Cortex of kidney (tissue), 1 donor: ENCODE measurements at places on chromosomes 6 and 20.

GRCh38 chr6:25066593-25066992 is 130.8 kb upstream of the RIPOR2 start:
- no peak for DNase-seq

DNA sequence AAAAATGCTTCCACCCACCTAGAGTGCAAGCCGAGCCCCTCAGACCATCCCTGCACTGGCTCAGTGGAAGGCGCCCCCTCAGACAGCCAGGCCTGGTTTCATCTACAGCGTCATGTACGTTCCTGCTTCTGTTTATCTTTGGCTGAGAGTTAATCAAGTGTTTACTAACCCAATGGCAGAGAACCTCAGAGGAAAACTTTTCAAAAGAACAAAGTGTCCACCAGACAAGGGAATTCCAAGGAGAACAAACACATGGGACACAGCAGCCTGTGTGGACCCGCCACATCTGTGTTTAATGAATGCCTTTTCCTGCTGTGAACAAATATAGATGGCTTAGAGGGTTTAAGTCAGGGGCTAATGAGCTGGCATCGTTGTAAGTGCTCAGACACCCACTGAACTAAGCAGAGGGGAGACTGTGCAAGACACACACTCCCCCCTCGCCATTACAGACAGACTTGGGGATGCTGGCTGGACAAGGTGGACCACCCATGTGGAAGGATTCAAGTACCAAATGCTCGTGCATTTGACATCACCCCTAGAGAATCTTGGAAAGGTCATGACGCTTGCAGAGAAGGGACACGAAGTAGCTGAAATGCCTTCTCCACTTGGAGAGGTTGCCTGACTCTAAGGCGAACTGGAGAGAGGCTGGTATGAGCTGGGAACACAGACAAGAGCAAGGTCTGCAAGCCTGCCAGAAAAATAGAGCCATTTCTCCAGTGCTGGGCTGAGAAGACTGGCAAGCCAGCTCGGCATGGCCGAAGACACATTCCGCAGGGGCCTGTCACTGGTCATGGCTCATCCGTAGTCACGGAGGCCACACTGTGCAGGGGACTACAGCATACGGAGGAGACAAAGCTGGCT is 53.5 kb upstream of the NXT1 start:
- no peak for DNase-seq

DNA sequence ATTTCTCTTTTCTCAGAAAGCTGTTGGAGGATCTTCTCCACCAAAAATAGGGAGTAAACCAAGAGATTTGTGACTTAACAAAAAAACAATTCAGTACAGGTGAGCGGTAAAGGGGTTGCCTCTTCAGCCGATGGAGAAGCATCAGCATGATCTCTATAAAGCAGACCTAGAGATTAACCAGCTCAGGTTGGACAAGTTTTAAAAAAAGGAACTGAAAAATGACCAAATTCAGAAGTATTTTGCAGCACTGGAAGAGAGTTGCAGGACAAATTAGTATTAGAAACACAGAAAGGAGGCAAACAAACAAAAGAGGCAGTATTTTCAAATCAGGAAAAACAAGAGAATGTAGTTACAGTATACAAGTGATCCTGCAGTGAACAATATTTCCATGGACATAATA is 39.6 kb upstream of the ZNF184 start:
- DNase-seq, result no peak

DNA sequence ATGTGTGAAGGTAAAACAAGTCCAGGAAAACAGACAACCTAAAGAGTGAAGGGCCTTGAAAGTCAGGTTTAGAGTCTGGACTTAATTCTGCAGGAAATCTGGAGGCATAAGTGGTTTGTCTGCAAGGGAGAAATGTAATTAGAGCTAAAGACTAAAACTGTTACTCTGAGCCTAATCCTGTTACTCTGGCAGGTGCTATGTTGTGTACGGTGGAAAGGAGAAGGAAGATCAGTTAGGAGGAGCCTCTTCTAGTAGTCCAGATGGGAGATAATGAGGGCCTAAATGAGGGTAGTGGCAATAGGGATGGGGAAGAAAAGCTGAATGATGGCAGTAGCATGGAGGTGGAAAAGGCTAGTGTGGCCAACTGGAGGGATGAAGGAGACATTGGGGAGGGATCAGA is 118.5 kb downstream of the PDSS2 start:
- DNase-seq, result no peak

DNA sequence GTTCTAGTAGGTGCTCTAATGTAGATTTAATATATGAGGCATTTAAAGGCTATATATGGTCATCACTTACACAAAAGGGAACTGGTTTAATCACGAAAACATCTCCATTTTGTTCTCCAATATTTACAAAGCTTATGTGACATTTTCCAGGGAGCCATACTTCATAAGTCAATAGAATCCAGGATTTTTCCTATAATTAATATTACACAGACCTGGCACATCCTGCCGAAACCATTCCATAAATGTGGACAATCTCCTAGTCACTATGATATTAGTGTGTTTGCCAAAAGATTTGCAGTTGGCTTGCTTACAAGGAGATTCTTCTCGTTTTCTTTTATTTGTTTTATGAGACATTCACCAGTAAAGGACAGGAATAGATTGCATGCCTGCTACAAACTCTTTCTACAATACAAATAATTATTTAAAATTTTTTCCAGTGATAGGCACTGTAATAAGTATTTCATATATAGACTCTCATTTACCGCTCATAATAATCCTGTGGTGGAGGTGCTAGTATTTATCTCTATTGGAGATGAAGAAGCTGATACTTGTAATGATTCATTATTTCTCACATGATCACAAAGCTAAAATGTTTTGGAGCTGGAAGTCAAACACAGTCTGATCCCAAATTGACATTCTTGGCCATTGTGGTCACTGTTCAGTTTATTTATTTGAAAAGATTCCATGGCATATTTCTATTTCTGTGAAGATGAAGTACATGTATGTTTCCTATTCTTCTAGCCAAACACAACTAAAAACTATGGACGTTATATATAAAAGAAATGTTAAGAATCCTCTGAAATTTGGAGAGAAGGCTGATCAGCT is 597.0 kb downstream of the HTR1B start:
- no peak for DNase-seq

GRCh38 chr6:150876598-150876997 is 11.1 kb downstream of the MTHFD1L start:
- no peak for DNase-seq

DNA sequence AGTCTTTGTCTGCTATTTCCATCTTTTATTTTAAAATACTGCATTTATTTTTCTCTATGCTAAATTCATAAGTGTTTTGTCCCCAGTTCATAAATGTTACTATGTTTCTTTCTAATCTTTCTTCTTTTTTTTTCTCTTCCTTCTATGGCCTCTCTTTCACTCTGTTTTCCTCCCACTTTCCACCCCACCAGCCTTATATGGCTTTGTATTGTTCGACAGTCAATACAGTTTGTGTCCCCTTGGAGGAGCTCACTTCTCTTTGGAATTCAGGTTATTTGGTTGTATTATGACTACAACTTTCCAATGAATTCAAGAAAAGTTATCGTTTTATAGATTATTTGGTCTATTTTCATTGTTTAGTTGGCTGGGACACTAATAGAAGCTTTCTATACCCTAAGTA is 393.5 kb downstream of the NKAIN2 start:
- DNase-seq, result no peak

- no peak for DNase-seq
These were observed 584.7 kb downstream of the RFPL4B start for GRCh38 chr6:112931832-112932231.
